ENCODE measurements at places on chromosomes 11 and 22.
A peak's percentile ranks its signal among the peaks of the same experiment; 100 is the strongest.

GRCh38 chr22:37320726-37321677, 38.7 kb downstream of the CYTH4 start:
- DNase-seq, result peak; percentile 60

DNA sequence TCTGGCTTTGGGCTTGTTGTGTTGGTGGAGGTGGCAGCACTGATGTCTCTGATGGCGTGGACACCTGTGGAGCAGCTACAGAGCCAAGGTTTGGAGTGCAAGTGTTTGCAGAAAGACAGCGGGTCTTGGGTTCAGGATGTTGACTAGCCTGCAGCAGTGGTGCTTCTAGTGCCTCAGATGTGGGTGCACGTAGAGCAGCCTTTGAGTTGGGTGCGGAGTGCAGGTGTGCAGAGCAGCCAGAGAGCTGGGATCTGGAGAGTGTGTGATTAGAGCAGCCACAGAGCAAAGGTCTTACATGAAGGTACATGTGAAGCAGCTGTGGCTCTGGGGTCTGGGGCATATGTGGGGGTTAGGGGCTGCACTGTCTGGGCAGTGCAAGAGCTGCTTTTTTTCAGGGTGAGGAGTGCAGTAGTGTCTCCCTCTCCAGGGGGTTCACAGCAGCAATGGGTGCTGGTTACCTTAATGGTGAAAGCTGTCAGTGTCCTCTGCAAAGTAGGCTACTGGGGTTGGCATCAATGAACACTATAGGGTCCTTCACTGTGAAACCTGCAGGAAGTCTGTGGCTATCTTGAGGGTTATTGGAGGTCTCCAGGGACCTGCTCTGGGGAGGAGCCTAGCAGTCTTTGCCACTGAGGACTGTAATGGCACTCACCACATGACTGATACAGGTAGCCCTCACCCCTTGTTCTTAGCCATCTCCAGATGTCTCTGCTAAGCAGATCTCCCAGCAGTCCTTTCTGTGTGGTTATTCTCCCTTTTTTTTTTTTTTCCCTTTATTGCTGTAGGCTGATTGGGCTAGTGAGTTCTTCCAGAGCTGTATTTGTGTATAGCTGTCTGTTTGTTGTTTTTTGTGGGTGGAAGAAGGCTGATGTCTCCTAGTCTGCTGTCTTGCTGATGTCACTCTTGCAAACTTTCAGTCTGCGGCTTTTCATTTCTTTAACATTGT, 14.3 kb downstream of the BIRC2 start:
- no peak for DNase-seq

- no peak for DNase-seq
These were observed 789 bp upstream of the FAM111A start for GRCh38 chr11:59141673-59142460.

DNA sequence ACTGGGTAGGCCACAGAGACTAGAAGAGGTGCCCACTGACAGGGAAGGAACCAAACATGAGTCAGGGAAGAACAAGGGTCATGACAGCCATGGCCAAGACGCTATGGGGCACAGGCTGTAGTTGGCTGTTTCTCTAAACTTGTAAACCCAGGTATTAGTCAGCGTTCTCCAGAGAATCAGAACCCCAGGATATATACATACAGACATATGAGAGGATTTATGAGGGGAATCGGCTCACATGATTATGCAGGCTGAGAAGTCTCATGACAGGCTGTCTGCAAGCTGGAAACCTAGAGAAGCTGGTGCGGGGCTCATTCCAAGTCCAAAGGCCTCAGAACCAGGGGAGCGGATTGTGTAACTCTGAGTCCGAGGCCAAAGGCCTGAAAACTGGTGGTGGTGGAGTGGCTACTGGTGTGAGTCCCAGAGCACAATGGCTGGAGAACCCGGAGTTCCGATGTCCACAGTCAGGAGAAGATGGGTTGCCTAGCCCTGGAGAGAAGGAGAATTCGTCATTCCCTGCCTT, 29.7 kb upstream of the CD81 start:
- no peak for DNase-seq

DNA sequence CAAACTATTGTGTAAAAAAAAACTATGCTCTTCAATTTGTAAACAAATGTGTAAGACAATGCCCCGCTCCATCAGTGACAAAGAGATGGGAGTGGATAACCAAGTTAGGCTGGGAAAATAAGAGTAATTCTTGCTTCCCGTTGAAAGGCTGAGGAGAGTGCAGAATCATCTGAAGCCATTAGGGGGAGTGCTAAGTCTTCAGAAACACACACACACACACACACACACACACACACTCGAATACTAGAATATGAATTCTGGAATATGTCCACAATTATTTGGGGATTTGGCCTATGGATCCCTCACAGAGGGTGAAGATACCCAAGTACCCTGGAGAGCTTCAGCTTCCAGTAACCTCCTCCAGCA, 27.8 kb upstream of the ROBO3 start:
- peak; percentile 77 for DNase-seq

GRCh38 chr22:19036523-19037273, 85.5 kb downstream of the DGCR2 start:
- DNase-seq, result no peak

GRCh38 chr22:48858121-48858520, 969.6 kb downstream of the BRD1 start:
- no peak for DNase-seq

- DNase-seq, result no peak
These were observed 696 bp upstream of the MICAL2 start for GRCh38 chr11:12109591-12110196.

GRCh38 chr11:3674189-3674588, 3.0 kb upstream of the CHRNA10 start:
- peak; percentile 60 for DNase-seq

- DNase-seq, result no peak
These were observed 48.5 kb downstream of the GGTLC2 start for GRCh38 chr22:22692707-22693530.

- no peak for DNase-seq
These were observed 208.0 kb downstream of the DSCAML1 start for GRCh38 chr11:117589063-117589462.

- no peak for DNase-seq
These were observed 56.0 kb downstream of the PISD start for GRCh38 chr22:31605851-31606585.

GRCh38 chr11:35536470-35536869, 11.1 kb upstream of the PAMR1 start:
- DNase-seq, result no peak

DNA sequence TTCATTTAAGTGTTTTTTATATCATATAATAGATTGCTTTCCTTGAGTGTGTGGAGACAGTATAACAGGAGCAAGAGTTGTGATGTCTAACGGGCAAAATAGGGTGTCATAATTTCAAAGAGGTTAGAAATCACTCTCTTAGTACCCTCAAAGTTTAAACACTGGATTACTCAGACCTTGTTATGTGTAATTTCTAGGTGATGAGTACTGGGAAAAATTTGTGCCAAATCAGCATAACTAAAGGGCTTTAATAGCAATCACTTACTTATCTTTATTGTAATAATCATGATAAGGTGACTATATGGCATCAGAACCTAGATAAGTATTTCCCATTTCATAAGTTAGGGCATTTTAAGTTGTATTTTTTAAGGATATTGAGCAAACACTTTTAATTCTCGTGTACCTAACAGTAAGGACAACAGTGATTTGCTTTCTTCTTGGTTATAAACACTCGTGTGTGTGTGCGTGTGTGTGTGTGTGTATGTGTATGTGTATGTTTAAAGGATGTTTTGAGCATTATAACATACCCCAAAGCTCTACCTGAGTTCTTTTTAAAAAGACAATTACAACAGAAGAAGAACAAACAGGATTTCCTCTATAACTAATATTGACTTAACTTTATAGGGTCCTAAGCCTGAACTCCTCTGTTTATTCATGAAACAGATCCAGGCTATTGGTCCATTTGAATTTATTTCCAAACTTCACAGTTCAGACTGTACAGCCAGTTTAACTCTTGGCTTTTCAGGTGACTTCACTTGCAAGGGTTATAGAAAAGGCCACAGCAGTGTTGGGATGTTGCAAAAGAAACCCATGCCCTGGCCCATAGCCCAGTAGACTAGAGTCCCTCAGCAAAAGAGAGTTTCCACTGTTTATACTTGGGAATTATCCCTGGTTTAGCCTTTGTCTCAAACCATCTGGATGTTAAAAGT, 23.7 kb upstream of the PDE3B start:
- no peak for DNase-seq

- DNase-seq, result no peak
These were observed 3.2 kb downstream of the EHF start for GRCh38 chr11:34624069-34624468.
